Foreskin fibroblast (primary cell): ENCODE measurements at places on chromosomes 4 and X.

GRCh38 chrX:138856881-138857604, 145.5 kb upstream of the FGF13 start:
- no peak for DNase-seq

- DNase-seq = no peak
Measured at GRCh38 chr4:182185491-182185890, 57.7 kb upstream of the TENM3 start.

DNA sequence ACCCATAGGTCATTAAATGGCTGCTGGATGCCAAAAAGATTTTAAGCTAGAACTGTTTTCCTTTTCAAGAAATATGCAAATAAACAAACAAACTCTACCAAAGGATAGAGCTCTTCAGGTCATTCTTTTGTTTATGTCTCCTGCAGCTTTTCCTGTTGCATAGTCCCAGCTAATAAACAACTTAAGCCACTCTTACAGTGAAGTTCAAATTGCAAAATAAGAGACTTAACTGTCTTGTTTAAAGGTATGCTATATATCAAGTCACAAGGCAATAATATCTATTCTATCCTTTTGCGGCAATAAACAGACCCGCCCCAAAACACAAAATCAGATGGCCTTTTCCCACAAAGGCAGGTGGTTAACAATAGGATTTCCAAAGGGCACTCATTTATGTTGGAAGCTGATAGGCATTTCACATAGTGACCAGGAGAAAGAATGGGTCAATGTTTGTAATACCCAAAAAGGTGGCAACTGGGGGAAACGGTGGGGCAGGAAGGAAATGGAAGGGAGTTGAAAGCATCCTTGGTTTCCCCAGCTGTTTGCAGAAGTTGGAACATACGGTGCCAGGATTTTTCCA, 15.3 kb downstream of the HAND2 start:
- no peak for DNase-seq

GRCh38 chr4:11456401-11456800, 27.7 kb upstream of the HS3ST1 start:
- DNase-seq = no peak

DNA sequence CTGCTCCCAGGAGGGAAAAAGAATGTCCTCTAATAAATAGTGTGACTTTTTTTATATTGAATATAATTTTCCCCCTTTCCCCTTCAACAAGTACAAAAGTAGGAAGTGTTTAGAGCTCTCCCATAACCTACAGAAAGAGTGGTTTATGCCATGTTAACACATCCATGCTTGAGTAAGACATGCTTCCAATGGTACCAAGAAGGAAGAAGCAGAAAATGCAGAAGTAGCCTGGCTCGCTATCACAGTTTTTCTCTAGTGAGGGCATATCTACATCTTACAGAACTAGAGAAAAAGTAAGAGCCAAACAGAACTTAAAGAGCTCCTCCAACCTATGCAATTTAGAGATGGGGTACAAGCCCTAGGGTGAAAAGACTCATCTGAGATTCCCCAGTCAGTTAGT, 82.5 kb downstream of the ARHGEF9 start:
- DNase-seq = no peak

GRCh38 chr4:26082565-26082964, 168.5 kb downstream of the SMIM20 start:
- no peak for DNase-seq

DNA sequence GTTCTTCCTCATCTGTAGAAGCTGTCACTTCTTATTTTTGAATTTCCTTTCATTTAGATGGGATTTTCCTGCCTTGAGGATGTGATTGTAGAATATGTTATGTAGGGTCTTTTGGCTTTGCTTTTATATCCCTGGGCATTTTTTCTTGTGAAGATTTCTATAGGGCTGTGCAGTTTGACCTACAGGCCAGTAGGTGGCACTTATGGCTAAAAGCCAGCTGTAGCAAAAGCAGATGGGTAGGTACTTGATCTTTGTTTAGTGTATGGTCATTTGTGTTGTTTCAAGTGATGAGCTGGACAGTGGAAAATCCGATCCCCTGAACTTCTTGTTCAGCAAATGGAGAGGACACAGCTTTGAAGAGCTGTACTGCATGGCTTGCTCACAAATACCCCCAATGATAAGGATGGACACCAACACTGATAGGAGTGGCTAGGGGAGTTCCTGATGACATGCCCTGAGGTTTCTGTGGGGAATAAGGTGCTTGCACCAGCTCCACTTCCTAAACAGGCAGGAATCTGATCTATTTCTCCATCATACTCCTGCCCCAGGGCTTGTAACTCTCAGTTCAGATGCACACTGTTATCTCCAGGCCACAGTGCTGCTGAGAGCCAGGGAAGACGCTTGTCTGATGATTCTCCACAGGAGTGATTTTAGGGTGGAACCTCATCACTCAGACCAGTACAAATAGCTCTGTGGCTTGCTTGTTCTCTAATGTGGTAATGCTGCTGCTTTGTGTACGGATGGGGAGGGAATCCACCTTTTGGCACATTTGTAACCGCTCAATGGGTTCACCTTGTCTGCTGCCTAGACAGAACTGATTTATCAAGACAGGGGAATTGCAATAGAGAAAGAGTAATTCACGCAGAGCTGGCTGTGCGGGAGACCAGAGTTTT, 417.1 kb upstream of the MAGEB16 start:
- DNase-seq = no peak

DNA sequence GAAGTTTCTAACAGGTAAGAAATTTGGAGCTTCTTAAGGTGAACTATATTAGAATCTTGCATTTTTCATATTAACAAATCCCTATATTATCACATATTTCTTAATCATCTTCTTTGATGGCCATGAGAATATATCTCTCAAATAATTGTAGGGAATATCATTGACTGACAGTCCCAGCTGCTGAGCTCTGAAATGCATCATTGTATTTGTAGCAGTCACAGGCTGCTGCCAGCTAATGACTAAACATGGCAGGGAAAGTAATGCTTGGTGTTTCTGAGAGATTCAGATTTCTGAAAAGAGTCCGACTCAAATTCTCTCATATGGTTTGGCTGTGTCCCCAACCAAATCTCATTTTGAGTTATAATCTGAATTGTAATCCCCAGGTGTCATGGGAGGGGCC, 171.9 kb downstream of the TRAM1L1 start:
- DNase-seq = no peak

GRCh38 chrX:21748235-21748634, 9.7 kb downstream of the SMPX start:
- DNase-seq = no peak

DNA sequence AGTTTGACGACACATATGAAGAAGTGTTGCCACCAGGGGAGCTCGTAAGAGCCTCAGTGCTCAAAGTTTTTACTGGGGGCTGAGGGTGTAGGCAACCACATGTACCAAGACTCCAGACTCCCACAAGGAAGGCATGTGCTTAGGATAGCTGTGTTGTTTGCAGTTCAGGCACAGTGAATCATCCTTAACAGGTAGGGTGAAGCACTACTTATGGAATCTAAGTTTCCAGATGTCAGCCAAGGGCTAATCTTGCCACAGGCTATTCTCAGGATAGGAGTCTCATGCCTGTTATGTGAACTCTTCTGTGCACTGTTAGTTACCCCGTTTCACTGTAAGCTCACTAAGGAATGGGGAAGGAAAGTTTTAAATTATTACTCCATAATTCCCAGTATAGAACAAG, 202.6 kb downstream of the TMA16 start:
- DNase-seq = peak; percentile 24
